Stimulated activated CD4-positive, alpha-beta T cell treated with anti-CD3 and anti-CD28 coated beads, Interleukin-2, amount 100 ng/mL, for 48 hours (primary cell): ENCODE measurements at places on chromosomes 2 and 18.

DNA sequence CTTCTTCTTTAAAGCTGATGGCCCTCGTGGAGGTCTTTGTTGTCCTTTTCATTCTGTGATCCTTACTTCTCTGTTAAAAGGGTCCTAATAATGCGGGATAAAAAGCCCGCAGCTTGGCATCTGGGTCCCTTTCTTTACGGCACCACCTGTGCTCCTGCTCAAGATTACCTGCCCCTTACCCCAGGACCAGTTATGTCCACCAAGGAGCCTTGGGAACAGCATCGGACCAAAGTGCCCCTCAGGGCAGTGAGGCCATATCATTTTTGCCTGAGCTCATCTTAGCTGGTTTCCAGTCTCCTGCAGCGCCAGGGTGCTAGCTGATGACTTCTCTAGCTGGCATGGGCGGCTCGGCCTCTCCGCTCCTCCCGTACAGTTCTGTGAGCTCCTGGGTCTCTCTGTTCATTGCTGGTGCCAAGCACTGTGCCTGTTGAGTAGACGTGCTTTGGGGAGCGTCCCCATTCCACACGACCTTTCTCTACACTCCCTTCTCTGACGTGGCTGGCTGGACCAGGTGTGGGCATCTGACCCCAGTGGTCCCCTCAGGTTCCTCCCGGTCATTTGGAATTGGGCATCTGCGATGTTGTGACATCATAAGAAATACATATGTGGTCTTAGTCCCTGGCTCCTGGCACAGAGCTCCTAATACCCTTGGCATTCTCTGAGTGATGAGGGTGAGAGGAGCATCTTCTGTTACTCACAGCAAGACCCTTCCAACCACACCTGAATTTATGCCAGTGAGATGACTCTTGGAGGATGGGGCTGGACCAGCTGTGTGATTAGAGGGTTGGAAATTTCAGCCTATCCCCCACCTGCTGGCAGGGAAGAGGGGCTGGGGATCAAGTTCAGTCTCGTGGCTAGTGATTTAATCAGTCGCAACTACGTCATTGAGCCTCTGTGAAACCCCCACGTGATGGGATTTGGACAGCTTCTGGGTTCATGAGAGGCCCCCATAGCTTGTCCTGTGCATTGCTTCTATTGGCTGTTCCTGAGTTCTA is 134.2 kb upstream of the HS6ST1 start:
- no peak for DNase-seq

GRCh38 chr2:221518201-221518934 is 53.7 kb downstream of the EPHA4 start:
- no peak for DNase-seq

GRCh38 chr2:47134386-47135090 is 20.6 kb downstream of the STPG4 start:
- no peak for DNase-seq

GRCh38 chr2:85071096-85071495 is 62.1 kb upstream of the TCF7L1 start:
- no peak for DNase-seq

- no peak for DNase-seq
Observed at GRCh38 chr2:24402242-24403097, 42.1 kb upstream of the ITSN2 start.

- no peak for DNase-seq
Observed at GRCh38 chr18:49067071-49067470, 116.3 kb upstream of the SMAD7 start.

GRCh38 chr2:45532181-45532580 is 78.9 kb downstream of the SRBD1 start:
- DNase-seq: no peak

GRCh38 chr2:239225871-239226561 is 174.8 kb downstream of the HDAC4 start:
- no peak for DNase-seq

- DNase-seq: no peak
Observed at GRCh38 chr2:65602603-65603235, 170.3 kb upstream of the SPRED2 start.

DNA sequence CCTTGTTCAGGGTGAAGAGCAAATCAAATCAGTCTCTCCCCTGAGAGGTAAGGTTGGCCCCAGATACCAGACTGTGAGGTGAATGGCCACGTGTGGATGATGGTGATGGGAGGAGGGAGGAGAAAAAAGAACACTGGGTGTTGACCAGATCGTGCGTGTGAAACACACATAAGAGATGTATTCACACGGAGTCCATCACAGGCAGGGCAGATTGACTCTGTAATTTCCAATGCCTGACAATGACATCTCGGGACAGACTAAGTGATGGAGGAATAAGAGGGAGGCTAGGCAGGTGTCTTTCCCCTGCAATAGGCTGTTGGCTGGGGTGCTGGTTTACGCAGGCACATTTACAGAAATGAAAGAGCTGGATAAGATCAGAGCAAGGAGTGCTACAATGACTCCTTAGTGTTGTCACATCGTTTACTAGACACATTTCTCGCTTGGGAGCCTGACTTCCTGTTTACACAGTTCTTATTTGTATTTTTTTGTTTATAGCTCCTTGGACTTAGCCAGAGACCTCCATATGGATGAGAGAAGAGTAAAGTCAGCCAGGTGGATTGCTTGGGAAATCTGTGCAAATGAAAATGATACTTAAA is 43.1 kb downstream of the CPO start:
- DNase-seq: no peak

GRCh38 chr2:236943841-236944513 is 141.7 kb upstream of the COPS8 start:
- no peak for DNase-seq

DNA sequence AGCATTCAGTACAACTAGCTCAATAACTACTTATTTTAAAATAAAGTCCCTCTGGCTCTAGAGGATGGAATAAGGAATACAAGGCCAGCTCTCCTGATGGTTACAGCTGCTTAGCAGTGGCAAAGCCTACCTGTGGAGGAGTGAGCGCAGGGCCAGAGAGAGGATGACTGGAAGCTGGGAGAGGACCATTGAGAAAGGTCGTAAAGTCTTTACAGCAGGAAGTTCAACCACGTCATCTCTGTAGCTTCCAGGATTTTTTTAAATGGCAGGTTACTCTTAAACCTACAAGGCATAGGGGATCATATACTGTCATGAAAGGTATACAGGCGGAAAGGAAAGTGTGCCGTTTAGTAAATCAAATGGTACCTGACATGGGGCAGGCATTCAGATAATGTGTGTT is 26.3 kb downstream of the ANXA4 start:
- DNase-seq: no peak

GRCh38 chr2:9907402-9907801 is 44.1 kb upstream of the GRHL1 start:
- no peak for DNase-seq

DNA sequence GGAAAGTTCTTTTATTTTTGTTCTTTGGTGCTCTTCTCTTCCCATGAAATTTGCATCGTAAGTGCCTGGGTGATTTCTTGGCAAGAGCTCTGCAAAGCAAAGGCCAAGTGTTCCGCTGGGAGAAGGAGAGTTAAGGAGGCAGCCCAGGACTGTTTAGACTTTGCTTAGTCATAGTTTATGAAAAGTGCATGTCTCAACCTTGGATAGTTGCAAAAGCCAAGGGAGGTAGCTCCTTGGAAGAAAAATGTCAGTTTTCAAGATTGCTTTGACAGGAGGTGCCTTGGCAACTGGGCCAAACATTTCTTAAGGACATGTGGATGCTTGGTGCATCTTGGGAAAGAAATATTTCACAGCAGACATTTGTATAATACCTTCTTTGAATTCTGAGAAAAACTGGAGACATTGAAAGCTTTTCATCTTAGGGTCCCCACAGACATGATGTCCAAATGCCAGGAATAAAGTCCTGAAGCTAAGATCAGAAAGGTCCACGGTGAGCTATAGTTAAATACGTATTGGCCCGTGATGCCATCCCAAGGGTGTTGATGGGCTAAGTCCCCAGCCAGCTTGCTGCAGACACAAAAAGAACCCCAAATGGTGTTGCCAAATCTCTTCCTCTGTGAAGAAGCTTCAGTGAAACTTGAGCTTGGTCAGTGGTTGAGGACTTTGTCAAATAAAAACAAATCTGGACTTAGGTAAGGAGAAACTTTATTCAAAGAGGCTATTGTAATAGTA is 96.3 kb upstream of the THUMPD2 start:
- DNase-seq: no peak

DNA sequence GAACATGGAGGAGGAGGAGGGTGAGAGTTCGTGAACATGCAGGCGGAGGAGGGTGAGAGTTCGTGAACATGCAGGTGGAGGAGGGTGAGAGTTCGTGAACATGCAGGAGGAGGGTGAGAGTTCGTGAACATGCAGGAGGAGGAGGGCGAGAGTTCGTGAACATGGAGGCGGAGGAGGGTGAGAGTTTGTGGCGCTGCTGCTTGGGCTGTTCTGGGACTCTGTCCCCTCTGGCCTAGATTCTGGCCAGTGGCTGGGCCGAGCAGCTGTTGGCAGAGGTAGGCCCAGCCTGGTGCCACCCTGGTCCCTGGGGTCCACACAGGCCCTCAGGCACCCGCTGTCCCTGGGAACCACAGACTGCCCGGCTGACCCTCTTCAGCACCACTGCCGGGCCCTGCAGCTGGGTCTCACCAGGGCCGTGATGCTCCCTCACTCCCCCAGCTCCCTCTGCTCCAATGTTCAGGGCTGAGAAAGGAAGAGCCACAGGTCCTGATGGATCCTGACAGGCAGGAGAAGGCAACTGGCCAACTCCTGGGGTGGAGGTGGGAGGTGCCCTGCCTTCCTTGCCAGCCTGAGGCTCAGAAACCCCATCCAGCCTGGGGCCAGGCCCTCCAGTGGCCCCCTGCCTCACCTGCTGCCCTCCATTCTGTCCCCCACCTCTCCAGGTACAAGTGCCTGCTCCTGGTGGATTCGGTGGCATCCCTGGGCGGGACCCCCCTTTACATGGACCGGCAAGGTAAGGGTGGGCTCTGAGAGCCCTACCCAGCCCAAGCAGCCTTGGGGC is 3.9 kb downstream of the AGXT start:
- DNase-seq: no peak

GRCh38 chr2:36480636-36481035 is 117.3 kb downstream of the FEZ2 start:
- DNase-seq: no peak

- DNase-seq: no peak
Observed at GRCh38 chr2:173652311-173652710, 297.6 kb downstream of the CDCA7 start.

DNA sequence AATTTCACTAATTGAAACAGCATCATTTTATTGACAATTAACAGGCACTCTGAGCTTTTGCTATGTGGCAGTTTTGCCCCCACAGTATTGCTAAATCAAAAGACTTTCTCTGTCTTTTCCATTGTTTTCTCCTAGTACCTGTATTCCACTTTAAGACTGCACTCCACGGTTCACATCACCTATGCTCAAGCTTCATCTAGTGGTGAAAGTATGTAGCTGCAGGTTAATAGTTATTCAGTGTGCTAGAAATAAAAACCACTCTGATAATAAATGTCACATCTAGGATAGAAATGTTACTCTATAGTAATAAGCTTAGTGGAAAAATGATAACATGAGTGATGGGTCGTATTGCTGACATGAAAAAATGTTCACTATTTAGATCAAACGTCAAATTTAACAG is 24.6 kb downstream of the ARL6IP6 start:
- no peak for DNase-seq

- DNase-seq: no peak
Observed at GRCh38 chr2:166573391-166573790, 79.3 kb upstream of the SCN7A start.

DNA sequence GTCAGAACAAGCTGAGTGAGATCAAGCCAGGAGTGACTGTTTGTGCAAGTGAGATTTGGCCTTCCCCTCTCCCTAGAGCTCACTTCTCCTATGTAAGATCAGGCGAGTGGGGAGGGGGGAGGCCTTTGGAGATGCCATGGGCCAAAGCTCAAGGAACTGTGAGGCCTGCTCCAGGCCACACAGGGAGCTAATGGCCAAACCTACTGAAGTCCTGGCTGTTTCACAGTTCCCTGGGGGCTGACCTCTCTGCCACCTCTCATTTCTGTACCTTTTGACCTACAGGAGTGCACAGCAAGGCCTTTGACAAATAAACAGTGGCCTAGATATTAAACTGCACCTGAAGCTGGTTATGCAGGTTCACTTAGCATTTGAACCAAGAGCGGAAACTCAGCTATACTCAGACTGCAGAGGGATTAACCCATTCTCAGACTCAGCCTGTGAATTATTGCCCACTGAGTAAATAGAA is 235.0 kb upstream of the NT5C1B start:
- no peak for DNase-seq

- DNase-seq: no peak
Observed at GRCh38 chr2:120859814-120860578, 124.3 kb downstream of the GLI2 start.

DNA sequence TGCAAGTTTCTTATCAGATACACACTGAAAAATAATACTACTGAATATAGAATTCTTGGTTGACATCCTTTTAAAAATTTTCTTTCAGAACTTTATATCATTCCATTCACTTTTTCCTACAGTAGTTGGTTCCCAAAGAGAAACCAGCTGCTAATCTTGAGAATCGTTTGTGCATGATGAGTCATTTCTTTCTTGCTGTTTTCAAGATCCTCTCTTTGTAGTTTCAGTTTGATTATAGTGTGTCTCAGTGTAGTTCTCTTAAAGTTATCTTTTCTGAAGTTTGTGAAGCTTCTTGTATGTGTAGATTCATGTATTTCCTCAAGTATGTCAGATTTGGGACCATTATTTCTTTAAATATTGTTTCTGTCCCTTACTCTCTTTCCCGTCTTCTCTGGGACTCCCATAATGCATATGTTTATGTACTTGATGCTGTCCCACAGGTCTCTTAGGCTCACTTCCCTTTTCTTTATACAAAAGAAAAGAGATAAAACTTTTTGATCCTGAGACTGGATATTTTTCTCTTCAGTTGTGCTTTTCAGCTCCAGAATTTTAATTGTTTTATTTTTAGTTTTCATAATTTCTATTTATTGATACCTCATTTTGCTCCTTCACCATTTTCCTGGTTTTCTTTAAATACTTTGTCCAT is 801.0 kb downstream of the TDRD15 start:
- no peak for DNase-seq

DNA sequence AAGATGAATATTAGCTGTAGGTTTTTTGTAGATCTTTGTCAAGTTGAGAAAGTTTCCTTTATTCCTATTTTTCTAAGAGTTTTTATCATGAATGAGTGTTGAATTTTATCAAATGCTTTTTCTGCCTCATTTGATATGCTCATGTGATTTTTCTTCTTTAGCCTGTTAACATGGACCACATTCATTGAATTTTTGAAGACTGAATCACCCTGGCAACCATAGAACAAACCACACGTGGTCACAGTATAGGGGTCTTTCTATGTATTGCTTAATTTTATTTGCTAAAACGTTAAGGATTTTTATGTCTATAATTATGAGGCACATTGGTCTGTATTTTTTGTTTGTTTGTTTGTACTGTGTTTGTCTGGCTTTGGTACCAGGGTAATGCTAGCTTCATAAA is 201.7 kb upstream of the CWC22 start:
- DNase-seq: no peak

GRCh38 chr2:32009516-32010256 is 1.1 kb downstream of the MEMO1 start:
- DNase-seq: peak; percentile 31

- DNase-seq: no peak
Observed at GRCh38 chr2:48248251-48248933, 281.6 kb upstream of the STON1 start.

DNA sequence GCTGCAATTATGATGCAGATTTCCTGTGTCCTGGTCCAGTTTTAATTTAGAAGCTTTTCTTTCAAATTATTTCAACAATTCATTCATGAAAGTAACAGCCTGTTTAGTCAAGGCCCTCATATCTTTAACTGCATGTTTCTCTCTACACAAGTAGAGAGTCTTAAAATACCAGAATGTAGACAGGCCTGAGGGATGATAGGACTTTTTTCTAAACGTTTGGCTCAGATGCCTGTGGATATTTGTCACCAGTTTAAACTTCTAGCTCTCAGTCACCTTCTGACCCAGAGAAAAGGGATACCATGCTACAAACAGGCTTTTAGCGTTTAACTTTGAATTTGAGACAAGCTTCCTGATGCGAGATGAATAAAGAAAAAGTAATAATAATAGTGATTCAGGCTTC is 15.7 kb downstream of the COL5A2 start:
- no peak for DNase-seq
